Pancreas (tissue), 10 donors: ENCODE measurements at places on chromosomes 5 and 9.

DNA sequence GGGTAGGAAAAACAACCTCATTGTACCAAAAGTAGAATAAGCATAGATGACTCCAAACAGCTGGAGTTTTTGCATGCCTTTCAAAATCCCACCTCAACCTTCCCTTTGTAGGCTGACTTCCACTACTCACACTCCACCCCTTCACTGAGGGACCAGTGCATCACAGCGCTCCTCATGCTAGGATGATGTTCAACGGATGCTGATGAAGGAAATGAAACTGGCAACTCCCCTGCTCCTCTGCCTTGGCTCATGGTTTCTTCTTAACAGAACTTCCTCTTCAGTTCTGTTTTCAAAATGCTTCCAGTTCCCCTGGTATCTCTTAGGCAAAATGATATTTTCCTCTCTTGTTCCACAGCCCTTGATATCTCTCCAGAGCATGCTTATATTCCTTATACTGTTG, 29.0 kb downstream of the LIFR start:
- DNase-seq: no peak

DNA sequence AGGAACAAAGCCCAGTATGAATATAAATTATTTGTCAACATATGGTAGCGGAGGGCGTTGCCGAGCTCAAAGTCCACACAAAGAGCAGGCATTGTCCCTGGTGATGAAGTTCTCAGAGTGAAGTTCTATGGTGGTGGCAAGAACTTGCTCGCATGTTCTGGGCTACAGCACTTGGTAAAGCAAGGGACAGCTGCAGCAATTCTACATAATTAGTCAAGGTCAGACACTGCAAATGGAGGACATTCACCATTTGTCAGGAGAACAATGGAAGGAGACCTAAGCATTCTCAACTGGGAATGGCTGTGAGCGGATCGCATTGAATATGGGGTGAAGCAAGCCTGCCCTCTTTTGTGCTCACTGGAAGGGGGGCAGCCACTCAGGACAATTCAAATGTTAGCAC, 503.8 kb upstream of the ADAMTS16 start:
- no peak for DNase-seq

DNA sequence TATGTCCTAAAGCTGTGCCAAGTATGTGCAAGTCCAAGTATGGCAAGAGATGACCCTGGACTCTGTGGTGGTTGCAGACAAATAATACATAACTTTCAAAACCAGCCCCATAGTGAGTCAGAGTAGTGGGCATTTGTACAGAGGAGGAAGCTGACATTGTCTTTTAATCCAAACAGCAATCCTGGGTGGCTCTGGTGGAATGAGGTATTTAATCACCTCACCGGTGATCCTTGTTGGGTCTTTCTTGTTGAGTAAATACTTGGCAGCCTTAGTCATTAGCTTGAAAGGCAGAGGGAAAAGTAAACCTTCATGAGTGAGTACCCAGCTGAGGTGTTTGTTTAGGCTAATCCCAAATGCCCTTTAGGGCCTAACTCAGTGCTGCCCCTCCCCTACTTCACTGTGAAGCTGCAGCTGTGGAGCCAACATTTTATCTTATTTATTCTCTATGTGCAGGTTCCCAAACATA, 148.7 kb upstream of the SLC12A2 start:
- DNase-seq: no peak

DNA sequence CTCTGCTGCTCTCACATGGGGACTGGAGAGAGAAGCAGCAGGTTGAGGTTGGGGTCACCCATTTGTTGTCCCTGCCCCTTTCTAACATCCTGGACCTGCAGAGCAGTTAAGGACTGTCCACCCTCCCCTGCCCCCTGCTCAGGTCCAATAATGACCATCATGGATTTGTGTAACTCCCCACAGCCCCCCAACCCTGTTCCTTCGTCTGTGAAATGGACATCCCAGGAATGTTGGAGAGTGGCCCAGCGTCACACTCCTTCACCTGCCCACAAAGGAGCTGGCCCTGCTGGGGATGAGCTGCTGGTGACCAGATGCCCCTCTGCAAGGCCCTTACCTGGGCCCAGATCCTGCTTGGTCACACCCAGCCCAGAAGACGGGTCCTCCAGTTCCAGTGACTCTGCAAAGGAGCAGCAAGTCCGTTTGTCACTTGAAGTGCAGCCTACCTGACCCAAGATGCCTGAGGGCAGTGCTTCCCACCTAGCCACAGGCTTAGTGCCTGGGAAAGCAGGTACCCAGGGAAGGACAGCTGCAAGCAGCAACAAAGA, 10.4 kb downstream of the CD74 start:
- no peak for DNase-seq

DNA sequence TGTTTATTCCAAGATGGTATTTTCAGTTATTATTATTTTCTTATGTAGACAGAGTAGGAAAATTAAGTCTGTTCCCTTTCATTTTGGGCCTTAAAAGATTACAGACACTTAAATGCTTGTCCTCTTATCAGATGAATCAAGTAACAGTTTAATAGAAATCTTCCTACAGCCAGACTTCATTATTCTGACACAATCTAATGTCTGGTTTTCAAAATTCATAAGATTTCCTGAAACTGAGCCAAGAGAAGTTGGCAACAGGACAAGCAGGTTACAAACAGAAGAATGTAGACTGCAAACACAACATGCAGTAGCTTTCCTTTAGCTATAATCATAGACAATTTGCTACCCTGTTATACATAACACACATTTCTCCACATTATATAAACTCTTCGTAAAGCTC, 130.5 kb downstream of the FBXL17 start:
- DNase-seq: no peak

DNA sequence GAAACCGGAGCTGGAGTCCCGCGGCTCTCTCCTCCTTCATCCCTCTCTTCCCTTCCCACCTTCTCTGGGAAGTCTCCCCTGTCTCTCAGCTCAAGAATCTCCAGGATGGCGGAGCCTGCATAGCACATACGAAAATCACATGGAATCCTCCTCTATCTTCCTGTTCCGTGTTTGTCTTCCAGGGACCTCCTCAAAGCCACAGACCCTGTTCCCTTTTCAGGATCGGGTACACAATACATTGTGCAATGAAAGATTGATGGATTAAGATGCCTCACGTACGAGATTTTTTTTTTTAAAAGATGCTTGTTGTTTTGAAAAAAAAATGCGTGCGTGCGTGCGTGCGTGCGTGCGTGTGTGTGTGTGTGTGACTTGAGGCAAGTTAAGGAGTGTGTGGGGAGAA, 46.6 kb upstream of the OLFM1 start:
- no peak for DNase-seq

DNA sequence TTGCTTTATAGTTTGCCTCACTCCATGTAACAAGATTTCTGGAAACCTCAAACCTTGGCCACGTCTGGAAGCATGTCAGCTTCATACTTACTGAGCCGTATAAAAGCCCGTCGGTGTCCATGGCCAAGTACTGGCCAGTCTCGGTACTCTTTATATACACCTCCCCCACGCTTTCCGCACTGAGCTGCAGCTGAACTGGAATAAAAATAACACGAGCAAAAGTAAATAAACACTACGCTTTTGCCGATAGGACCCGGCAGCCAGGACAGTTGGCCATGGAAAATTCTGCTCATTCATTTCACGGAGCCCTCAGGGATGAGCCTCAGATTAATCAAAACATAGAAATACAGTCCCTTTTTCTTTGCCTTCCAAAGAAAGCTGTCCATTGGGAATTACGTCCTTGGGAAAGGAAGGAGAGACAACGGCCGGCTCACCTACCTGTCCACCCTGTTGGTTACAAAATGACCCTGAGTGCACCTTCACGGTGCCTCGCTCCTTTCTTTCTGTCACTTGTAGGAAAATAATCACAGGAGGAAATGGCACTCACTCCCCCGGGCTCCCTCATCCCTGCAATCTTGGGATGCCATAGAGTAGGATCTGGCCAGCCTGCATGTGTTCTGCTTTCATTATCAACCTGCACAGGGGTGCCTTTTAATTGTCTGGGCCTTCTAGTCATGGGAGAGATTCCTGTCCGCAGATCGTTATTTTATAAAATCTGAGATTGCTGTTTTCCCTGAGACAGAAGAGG, 85.1 kb downstream of the FGF1 start:
- DNase-seq: no peak

DNA sequence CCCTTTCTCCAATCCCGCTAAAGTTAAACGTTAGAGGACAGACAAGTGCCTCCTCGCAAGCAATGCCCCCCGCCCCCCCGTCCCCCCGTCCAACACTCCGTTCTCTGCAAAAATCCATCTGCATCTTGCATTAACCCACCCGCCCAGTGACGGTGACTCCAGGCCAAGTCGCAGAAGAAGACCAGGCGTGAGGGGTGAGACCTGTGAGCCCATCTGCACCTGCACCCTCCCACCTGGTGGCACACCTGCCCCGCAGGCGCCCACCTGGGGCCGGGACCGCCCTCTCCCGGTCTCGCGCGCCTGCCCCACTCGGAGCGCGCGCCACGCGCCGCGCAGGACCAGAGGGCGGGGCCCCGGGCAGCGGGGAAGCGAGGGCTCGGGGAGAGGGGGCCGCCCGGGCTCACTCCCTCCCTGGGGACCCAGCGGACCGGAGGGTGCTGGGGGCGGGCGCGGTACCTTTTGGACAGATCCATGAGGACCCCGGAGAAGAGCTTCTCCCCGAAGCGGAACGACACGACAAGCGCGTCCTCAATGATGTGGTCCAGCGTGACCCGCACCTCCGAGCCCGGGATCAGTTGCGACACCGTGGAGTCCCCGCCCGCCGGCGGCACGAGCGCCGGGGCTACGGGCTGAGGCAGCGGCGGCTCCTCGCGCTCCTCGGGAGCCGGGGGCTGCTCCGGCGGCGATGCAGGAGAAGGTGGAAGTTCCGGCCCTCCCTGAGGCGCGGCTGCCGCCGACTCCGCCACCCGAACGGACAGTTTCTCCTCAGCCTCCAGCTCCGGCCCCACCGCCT, 705 bp downstream of the PWWP2A start:
- DNase-seq: peak; percentile 36

GRCh38 chr9:91395106-91395552, 28.5 kb downstream of the NFIL3 start:
- no peak for DNase-seq

- no peak for DNase-seq
Measured at GRCh38 chr5:172952034-172952511, 7.2 kb upstream of the RPL26L1 start.

- DNase-seq: no peak
Measured at GRCh38 chr9:130689937-130690700, 3.5 kb upstream of the EXOSC2 start.

- DNase-seq: no peak
Measured at GRCh38 chr5:81626524-81626923, 124.4 kb downstream of the SSBP2 start.

GRCh38 chr9:94560237-94560636, 5.4 kb downstream of the PCAT7 start:
- DNase-seq: no peak

DNA sequence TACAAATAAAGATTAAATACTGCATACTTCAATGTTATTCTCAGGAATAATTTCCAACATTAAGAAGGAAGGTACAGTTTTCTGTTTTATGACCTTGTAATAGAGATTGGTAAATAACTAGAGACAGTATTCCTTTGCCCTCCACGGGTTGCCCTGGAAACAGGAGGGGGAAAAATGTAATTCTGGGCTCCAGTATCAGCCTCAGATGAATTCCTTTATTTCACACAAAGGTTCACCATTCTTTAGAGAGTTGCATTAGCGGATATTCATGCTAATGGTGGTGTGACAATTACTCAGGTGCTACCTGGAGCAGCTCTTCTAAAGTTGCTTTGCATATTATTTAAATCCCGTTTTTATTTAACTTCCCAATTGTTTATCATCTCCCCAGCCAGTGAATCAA, 42.6 kb downstream of the CETN3 start:
- no peak for DNase-seq

GRCh38 chr5:39376293-39376714, 12.0 kb upstream of the C9 start:
- DNase-seq: peak; percentile 9

- peak; percentile 46 for DNase-seq
Measured at GRCh38 chr9:96884443-96884842, 30.1 kb upstream of the ZNF782 start.

- no peak for DNase-seq
Measured at GRCh38 chr5:7066471-7067235, 329.3 kb upstream of the ADCY2 start.

DNA sequence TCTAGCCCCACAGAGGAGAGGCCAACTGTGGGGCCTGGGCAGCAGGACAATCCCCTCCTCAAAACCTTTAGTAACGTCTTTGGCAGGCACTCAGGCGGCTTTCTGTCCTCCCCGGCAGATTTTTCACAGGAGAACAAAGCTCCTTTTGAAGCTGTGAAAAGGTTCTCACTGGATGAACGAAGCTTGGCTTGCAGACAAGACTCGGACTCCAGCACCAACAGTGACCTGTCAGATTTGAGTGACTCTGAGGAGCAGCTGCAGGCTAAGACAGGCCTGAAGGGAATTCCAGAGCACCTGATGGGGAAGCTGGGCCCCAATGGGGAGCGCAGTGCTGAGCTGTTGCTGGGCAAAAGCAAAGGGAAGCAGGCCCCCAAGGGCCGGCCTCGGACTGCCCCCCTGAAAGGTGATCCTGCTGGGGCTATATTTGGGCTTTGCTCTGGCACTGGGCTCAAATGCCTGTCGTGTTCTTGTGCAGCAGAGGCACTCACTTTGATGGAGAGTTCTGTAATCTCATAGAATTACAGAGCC, 39.4 kb downstream of the KDM3B start:
- no peak for DNase-seq

- DNase-seq: no peak
Measured at GRCh38 chr5:8740595-8740994, 805.3 kb downstream of the SEMA5A start.

- DNase-seq: no peak
Measured at GRCh38 chr5:143412661-143413342, 9.3 kb upstream of the NR3C1 start.

- peak; percentile 57 for DNase-seq
Measured at GRCh38 chr9:33287087-33287490, 3.2 kb upstream of the NFX1 start.

- no peak for DNase-seq
Measured at GRCh38 chr5:96658272-96658671, 3.9 kb upstream of the CAST start.

GRCh38 chr9:29183971-29184370, 1610.7 kb upstream of the C9orf72 start:
- DNase-seq: no peak

DNA sequence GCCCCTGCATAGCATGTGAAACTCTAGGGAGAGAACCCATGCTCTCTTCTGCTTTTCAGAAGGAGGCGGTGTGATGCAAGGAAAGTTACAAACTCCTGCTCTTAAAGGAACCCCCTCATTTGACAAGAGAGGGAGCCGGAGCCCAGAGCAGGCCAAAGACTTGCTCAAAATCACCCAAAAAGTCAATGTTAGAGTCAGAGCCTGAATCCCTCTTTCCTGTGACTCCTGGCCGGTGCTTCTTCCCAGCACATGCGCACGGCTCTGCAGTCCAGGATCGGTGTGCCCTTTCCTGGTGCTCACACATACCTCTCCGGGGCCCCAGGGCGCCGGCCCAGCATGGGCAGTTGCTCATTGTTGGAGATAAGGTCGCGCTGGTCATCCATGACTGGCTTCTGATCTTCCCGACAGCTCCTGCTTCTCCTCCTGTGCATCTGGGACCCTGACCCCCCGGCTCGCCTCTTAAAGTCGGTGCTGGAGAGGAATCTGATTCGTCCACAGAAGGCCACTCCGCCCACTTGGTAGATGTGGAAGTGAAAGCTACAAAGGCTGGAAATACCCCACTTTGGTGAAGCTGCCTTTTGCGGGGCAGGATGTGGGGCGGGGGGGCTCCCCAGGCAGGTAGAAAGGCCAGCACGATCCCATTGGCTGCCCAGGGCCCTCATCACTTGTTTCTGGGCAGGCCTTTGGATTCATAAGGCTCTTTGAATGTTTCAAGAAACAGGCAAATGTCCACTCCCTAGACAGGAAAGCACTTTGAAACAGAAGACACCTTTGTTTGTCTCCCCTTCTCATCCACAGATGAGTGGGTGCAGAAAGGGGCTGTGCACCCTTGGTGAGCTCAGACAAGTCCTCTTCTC, at the start of gene CD74:
TSS of gene CD74 (minus strand) at position 592 of the 857 bp plus-strand sequence. CDS start at position 431, 161 bp downstream.
- DNase-seq: peak; percentile 62
